Cardiac muscle cell (in vitro differentiated cells and primary cell): ENCODE measurements at places on chromosomes 6 and 20. TPM values are rescaled to one million over a fixed set of nuclear protein-coding genes. Genes with fewer than 3 reads are reported as not detected.

The CDSN gene
- polyA plus RNA-seq = not detected in 2 replicates

The SYCP2L gene
- polyA plus RNA-seq = 0.51 and 4.5 TPM in 2 replicates

The NFKBIL1 gene
- 38.4 and 47.1 TPM in 2 replicates for polyA plus RNA-seq

The LY6G6D gene
- polyA plus RNA-seq = not detected in 2 replicates

The THBS2 gene
- polyA plus RNA-seq = 0.10 and 0.19 TPM in 2 replicates
